ENCODE measurements at places on chromosomes 11 and 22. TPM values are rescaled to one million over a fixed set of nuclear protein-coding genes. Genes with fewer than 3 reads are reported as not detected.

The BARX2 gene
- not detected for total RNA-seq

The MISFA gene
- total RNA-seq: not detected

DNA sequence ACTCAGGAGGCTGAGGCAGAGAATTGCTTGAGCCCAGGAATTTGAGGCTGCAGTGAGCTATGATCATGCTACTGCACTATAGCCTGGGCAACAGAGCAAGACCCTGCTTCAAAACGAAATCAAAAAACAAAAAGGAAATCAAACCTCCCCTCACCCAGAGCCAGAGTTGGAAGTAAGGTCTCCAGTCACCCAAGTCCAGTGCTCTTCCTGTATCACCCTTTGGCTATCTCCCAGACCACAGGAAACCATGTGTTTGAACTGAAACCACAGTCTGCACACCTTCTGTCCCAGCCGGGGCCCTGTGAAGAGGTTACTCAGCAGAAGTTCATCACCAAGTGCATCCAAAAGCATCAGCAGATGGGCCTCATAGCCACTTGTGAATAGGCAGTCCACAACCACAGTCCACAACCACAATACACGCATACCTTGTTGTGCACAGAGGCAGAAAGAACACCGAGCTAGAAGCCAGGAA is 4.6 kb downstream of the MYH9 start:
- DNase-seq: no peak

DNA sequence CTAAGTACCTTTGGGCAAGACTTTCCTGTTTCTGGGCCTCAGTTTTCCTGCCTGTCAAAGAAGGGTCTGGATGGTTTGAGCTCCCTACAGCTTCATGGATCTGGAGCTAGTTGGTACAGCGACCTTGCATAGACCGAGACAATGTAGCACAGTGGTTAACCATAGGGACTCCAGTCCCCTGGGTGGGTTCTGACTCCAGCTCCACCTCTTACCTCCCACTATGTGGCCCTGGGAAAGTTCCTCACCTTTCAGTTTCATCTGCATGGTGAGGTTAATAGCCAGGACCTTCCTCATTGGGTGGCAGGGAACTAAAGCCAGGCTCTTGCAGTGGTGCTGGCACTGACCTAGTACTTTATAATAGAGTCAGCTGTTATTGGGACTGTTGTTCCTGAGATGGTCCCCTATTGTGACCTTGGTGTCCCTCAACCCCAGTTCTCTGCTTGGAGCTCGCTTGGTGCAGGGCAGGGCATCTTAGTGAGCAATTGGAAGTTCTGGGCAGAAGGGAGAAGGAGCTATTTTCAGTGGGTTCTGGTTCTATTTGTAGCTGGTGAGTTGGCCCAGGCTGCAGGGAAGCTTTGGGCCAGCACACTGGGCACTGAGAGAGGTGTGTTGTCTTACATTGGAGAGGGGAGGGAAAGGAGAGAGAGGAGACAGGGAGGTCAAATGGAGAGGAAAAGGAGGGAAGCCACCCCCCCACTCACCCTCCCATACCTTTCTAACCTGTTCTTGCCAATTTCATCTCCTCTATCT is 10.7 kb upstream of the MTMR3 start:
- DNase-seq: no peak

- no peak for DNase-seq
Measured at GRCh38 chr22:39171623-39172264, 19.3 kb upstream of the CBX7 start.

DNA sequence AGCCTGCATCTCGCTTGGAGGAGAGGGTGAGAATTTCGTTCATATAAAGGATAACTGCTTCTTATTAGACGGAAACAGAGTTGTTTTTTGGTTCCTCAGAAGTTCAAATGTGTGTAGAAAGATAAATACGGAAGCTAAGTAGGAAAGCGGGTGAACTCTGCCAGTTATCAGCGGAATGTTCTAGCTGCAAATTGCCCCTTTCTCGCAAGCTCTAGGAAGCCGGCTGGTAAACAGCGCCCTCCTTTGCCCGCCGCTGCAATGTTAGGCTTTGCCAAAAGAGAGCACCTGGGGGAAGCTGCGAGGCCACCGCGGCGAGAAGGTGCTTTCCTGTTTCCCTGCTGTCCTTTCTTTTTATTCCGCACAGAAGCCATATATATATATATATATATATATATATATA is 67.0 kb downstream of the IGLL5 start:
- DNase-seq: no peak
